ENCODE measurements at places on chromosomes 16 and 17.

DNA sequence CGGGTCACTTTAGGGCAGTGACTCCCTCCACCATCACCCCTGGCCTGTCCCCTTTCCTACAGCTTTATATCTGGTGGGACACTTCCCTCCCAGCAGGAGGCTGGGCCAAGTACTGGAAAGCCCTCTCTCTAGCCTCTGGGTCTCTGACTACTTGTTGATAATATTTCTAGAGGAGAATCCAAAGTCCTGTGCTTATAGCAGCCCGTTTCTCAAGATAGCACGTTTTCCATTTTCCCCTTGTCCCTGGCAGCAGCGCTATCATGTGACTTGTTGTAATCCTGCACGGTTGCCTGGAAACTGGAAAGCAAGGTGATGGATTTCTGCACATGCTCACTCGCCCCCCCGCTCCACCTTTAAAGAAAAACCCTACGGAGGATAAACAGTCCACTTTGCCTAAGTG is 3.3 kb upstream of the AXIN2 start:
- DNase-seq: peak; percentile 72

- DNase-seq: no peak
Measured at GRCh38 chr17:59377410-59377809, 46.0 kb downstream of the YPEL2 start.

DNA sequence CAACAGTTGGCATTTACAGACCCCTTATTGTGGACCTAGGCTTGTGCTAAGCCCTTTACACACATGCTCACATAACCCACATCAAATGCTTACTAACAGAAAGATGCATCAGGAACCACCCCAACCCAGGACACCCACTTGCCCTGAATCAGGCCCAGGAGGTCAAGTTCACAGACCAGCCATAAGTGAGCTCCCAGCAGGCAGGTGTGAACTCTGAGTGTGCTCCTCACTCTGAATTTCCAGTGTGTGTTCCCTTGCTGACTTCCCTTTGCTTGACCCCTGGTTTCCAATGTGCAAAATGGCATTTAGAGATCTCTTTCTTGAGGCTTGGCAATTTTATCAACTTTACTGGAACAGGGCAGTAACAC is 87.0 kb downstream of the BMERB1 start:
- DNase-seq: no peak

DNA sequence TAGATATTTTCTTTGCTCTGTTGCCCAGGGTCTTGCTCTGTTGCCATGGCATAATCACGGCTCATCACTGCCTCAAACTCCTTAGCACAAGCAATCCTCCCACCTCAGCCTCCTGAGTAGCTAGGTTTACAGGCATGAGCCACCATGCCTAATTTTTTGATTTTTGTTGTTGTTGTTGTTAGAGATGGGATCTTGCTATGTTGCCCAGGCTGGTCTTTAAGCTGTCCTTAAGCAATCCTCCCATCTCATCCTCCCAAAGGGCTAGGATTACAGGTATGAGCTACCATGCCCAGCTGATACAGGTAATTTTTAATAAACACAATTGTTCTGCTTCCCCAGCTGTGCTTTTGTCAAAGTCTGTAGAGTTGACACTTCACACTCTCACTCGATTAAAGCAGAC is 159.3 kb downstream of the PARN start:
- no peak for DNase-seq

GRCh38 chr16:68978303-68978954 is 127.0 kb upstream of the HAS3 start:
- no peak for DNase-seq

GRCh38 chr16:88423448-88423850 is 29.6 kb upstream of the ZFPM1 start:
- no peak for DNase-seq

DNA sequence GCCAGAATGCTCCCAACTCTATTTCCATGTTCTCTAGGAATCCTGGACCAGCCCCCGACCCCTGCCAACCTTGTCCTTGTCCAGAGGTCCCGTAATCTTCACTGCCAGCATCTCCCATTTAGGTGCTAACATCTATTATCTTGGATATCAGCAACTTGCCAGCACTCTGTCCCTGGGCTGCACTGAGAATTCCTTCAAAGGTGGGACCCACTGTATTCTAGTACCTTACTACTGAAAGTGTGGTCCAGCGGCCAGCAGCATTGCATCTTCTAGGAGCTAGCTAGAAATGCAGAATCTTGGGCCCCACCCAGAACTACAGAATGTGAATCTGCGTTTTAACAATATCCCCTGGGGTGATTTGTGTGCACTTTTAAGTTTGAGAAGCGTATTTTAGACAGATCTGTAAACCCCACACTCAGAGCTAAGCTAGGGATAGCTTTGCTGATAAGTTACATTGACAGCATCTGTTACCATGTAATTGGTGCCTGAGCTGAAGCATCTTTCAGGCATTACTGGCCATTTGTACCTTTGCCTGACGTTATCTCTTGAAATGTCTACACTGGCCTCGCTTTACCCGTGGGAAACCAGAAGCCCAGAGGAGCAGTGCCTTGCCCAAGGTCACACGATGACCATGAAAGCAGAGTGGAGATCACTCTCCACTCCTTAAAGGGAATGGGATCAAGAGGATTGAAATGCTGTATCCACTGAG is 8.3 kb downstream of the ABAT start:
- DNase-seq: no peak

Measured in amniotic epithelial cell (primary cell).